HS-5 (cell line): ENCODE measurements at places on chromosomes 12 and 14.

DNA sequence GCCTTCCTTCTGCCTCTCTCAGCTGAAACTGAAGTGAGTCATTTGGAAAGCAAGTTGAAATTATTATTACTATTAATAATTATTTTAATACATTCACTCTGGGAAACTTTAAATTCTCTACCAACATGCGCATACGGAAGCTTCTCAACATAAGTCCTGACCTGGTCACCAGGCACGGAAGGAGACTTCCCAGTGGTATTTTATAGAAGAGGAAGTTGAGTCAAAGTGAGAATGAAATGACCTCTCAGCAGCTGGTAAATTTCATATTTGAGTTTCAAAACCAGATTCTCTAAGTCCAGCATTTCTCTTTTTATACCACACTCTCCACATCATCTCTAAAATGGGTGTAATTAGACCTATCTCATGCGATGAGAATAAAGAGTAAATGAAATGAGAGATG lies 747.4 kb downstream of the VRK1 start:
- DNase-seq, result no peak

GRCh38 chr14:61130512-61131260 lies 149.6 kb downstream of the SLC38A6 start:
- no peak for DNase-seq

DNA sequence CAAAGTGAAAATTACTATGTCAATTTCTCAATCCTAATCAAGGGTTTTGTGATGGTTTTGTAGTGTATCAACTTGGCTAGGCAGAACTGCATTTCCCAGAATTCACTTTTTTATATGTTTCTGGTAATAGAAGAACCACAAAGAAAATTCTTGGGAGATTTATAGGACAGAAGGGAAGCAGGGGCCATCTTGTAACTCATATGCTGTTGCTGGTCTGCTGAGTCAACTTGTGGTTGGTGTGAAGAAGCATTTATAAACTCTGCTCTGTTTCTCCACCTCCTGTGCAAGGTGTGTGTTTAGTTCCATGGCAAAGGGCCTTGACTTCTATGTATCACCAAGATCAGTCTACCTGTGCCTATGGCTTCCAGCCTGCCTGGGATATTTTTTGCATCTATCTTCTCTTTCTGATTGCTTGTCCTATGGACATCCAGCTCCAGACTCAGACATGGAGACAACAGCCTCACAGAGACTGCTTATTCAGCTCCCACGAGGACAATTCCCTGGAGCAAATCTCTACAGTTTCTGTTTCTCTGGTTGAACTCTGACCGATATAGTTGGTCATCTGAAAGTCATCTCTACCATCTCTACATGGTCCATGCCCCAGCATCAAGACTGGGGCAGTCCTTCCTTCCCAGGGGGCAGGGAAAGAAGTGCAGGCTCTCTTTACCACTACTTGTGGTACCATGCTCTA lies 364.3 kb upstream of the DDHD1 start:
- no peak for DNase-seq

DNA sequence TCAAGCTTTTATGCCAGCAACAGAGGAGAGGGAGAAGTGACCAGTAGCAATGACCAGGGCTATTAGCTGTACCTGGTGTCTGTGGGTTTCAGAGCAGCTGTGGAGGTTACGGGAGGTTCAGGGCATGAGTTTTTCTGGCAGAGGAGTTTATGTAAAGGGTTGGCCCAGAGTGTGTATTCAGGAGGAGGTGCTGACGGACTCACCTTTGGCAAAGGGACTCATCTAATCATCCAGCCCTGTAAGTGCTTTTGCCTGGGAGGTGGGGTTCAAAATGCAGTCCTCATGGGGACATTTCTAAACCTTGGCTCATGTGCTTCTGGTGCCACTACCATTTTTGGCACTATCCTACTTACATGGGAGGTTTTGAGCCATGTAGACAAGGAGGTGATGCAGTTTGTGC lies 95.3 kb downstream of the DAD1 start:
- no peak for DNase-seq
